ENCODE measurements at places on chromosomes 12 and 14.

DNA sequence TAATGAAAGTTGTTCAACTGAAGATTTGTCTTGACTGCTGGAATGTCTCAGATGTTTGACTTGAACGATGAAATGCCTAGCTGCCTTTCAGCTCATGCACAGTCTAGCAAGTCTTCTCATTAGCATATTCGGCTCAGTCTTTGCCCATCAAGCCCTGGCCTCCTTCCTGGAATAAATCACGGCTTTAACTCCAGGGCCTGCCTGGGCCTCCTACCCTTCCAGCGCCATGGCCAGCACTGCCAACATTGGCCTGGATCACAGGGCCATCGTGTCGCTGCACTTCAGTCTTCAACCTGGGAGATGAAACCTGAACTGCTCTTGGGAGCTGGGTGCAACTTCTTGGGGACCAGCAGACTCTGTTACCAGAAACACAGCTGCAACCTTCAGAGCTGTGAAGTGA lies 126.7 kb upstream of the TMEM260 start:
- no peak for DNase-seq

DNA sequence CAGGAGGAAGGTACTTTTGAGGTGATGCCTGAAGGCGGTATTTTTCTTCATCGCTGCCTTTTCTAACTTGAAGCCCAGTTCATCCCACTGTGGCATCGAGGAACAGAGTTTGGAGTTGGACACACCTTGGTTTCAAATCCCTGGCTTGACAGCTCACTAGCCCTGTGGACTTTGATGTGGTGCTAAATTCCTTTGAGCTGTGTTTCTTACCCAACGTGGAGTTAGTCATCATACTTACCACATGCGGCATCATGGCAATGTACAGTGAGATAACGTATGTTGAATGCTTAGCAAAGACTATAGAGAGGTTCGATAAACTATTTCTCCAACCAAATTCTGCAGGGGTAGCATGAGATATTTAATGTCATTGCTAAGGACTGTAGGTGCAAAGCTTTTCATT lies 3.4 kb downstream of the PLEKHG3 start:
- DNase-seq, result no peak

GRCh38 chr12:57479043-57479375 lies 657 bp downstream of the ARHGAP9 start:
- no peak for DNase-seq

- peak; percentile 33 for DNase-seq
Measured at GRCh38 chr12:3757261-3757660, 4.4 kb upstream of the CRACR2A start.

DNA sequence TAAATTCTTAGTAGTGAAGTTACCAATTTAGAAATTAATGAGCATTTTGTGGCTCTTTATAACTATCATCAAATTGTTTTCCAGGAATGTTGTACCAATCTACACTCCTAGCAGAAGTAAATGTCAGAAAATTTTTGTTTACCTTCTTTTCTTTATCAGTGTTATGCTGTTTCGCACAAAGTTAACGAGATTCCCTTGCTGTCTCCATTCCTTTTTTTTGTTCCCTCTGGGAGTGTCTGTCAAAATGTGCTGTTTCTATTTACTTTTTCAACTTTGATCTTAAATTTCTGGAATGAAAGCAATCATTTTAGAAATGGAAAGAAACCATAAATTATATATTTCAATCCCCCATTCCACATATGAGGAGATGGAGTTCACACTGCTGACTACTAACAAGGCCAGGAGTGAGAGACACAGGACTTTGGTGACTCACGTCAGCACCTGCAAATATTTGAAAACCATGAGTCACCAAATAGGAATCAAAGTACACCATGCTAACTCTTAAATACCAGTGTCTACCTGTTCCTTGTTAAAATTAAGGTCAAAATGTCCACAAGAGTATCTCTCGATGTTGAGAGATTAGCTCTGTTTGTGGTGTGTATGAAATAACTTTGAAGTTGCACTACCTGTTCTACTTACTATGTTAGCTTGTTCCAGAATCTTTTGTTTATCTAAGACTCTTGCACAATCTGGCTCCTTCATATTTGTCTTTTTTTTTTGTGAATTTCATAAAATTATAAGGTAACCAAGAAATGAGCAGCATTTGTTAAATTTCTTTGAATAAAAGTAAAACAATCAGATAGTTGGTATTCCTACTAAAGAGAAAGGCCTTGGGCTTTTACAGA lies 106.0 kb downstream of the RMST start:
- no peak for DNase-seq

- no peak for DNase-seq
Measured at GRCh38 chr12:911191-911826, 38.2 kb downstream of the RAD52 start.

- no peak for DNase-seq
Measured at GRCh38 chr14:48967419-48967818, 618.8 kb downstream of the RPS29 start.

DNA sequence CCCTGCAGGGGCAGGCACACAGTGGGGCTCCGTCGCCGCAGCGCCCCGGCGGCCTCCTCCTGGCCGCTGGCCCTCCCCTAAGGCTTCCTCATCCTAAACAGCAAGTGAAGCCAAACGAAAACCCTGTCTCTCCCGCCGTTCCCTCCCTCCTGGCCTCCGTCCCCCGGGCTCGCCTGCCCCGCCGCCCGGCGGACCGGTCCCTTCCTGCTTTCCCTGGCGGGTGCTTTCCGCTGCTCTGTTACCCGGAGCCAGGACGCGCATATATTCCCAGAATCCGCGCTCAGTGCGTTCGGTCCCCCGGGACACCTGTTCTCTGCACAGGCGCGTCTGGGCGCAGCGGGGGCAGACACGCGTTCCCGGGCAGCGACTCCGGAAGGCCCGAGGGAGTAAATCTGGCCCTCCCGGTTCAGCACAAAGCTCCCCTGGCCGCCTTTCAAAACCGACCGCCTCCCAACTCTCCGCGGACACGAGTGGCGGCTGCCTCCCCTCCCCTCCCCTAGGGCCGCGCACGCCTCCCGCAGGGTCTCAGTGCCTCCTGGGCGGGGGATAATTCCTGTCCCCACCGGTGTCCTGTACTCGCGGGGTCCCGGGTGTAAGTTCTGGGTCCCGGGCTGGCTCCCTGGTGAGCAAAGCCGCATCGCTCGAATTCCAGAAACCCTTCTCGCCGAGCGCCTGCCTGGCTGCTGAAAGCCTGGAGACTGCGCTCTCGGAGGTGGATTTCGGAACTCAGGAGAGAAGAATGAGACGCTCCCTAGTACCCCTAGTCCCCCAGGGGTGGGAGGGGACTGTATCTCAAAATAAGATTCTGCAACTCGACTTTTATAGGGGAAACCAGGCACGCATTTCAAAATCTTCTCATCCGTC lies 21.4 kb upstream of the CEP170B start:
- peak; percentile 78 for DNase-seq

GRCh38 chr14:97916669-97917568 lies 1119.7 kb downstream of the VRK1 start:
- no peak for DNase-seq

DNA sequence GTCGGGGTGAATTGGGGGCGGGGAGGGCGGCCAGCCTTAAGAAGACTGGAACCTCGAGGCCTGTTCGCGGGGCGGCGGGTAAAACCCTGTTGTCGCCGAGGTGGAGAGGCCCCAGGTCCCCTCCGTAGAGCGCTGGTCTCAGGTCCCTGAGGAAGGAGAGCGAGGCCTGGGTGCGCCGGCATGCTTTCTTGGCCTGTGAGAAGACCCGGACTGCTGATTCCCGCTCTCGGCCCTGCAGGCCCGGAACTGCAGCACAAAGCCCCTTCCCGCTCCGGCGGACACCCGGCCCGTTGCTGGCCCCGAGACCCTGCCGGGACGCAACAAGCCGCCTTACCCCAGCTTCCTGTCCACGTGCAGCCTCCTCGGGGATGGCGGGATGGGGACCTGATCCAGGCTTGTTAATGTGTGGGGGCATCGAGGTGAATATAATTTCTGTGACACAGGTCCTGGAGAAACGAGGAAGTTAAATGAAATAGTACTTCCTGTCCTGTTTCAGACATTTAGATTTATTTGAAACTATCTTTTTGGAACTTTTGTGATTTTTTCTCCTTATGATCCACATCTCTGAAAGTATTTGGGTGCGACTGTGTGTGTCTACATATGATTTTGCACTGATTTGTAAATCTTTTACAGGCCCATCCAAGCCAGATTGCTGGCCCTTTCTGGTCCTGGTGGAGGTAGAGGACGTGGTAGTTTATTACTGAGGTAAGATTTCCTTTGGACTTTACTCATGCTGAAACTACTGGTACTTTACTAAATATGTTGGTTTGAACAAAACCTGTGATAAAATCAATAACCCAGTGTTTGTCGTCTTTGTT lies 600 bp downstream of the PNN start:
- DNase-seq, result no peak
